Choroid plexus epithelial cell (primary cell): ENCODE measurements at places on chromosomes 1 and 21.
A peak's percentile ranks its signal among the peaks of the same experiment; 100 is the strongest.

DNA sequence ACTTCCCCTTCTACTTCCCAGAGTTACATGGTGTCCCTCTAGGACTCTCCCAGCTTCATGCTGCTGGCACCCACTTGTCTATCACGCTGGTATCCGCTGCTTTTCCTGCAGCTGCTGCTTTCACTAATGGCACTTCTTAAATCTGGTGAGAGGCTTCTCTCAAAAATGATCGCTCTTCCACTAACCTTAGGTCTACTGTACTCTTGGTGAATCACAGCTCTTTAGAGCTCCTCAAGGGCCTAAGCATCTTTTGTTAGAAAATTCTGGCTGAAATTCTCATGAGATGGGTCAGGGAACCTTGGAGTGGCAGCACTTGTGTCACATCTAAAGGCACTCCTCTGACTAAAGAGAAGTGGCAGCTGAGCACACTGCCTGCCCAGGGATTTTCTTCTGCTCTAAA, 32.1 kb downstream of the ZMYND12 start:
- no peak for DNase-seq

GRCh38 chr1:29585201-29585600, 348.9 kb downstream of the PTPRU start:
- no peak for DNase-seq

DNA sequence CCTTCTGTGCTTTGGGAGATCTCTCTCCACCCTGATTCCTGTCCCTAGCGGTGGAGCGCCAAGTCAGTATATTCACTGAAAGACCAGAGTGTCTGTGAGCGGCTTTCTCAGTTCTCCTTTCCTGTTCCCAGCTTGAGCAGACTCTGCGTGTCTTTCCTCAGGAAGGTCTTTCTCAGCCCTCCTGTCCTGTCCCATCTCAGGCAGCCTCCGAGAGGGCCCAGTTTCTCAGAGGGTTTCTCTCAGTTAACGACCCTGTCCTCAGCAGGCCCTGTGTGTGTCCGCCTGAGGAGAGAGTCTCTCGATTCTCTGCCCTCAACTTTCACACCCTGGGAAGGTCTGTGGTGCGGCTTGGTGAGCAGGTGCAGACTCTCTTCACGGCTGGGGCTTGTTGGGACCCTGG, 34.0 kb upstream of the CHIT1 start:
- no peak for DNase-seq

GRCh38 chr1:69271587-69272125, 296.1 kb upstream of the LRRC7 start:
- DNase-seq: peak; percentile 4

DNA sequence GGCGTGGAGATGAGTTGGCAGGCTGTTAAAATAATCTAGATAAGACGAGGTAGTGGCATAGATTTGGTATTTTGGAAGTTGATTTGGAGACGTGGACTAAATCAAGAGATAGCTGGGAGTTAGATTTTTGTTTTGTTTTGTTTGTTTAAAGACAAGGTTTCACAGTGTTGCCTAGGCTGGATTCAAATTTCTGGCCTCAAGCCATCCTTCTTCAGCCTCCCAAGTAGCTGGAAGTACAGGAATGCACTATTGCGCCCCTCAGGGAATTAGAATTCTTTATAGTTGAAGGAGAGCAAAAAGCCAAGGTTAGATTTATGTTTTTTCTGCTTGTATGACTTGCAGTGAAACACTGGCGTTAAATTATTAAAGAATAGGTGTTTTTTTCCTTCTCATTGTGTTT, 22.3 kb upstream of the SNRPE start:
- peak; percentile 97 for DNase-seq

GRCh38 chr1:184061396-184062003, 10.0 kb downstream of the TSEN15 start:
- DNase-seq: peak; percentile 96

- no peak for DNase-seq
Observed at GRCh38 chr1:30753660-30754123, 3.9 kb downstream of the LAPTM5 start.
